ENCODE measurements at places on chromosomes 2 and 18.

GRCh38 chr2:18413676-18414396 is 146.6 kb downstream of the RDH14 start:
- no peak for DNase-seq

DNA sequence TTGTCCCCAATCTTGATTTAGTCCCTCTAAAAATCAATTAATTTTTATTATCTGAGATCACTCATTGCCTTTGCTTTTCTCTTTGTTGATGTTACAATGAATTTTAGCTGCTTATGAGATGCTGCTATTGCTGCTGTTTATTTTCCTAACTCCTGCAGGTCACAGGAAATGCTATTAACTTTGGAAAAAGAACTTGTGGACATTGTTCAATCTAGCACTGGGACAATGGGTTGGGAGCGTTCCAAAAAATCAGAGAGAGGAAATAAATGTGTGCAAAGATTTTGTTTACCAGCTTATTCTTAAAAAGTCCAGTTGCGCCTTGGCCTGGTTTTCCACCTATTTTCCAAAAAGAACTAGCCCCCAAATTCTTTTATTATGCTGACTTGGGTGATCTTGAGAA is 268.3 kb downstream of the PTH2R start:
- DNase-seq: no peak

DNA sequence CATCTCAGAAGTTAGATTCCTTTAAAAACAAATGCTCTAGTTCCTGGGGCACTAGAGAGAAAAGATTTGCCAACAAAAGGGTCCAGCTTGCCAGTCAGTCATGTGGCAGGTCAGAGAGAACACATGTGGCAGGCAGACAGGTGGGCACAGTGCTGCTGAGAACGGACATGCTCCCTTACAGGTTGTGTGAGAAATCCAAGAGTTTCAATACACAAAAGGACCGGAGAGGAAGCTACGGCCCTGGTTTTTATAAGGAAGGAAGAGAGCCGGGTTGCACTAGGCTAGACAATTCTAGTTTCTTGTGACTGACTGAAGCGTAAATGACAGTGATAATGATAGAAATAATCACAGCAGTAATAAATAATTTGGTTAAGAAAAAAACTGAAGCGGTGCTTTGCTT is 18.3 kb downstream of the CDC42EP3 start:
- DNase-seq: no peak

DNA sequence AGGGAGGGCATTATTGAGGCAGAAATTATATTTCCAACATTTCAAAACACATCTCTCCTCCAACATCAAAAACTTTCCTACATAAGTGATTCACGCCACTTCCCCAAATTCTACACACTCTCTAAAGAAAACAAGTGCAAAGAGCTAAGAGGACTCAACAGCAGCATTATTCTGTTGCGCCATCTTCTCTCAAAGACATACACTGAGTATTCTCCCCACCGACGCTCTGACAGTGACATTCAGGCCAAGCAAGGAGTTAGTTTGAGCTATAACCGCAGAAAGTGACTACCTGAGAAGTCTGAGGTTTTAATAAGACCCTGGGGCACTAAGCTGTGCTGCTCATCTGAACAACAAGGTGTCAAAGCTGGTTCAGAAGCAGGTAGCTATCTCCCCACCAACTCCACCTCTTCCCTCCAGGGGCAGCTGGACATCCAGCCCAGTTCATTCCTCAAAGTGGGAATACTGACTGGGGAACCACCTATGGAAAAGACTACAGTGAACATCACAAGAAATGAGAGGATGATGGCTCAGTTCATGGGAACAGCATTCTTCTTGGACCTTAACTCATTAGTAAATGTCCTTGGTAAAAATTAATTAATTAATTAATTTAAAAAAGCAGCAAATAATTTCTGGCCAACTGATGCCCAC is 309.5 kb upstream of the CCDC68 start:
- no peak for DNase-seq

- DNase-seq: no peak
Observed at GRCh38 chr2:19478409-19478808, 120.0 kb upstream of the OSR1 start.

All from stimulated activated CD8-positive, alpha-beta memory T cell treated with anti-CD3 and anti-CD28 coated beads, Interleukin-7, amount 100 ng/mL, for 1 hour (primary cell).